ENCODE measurements at places on chromosomes 5 and 9.

DNA sequence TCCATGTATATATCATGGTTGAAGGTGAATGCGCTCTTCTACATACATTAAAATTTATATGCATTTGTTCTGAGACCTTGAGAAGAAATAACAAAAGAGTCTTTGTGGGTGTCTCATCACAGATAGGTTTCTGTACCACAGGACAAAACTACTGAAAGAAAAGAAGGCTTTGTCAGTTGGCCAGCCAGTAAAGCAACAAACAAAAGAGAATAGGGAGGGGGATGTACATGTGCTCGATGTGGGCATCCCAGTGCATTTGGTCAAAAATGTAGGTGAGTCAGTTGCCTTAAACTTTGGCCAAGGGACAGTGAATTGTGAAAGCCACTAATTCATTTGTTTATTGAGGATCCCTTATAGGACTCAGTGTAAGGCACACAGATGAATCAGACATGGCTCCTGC, 13.3 kb downstream of the RBM18 start:
- DNase-seq = no peak

DNA sequence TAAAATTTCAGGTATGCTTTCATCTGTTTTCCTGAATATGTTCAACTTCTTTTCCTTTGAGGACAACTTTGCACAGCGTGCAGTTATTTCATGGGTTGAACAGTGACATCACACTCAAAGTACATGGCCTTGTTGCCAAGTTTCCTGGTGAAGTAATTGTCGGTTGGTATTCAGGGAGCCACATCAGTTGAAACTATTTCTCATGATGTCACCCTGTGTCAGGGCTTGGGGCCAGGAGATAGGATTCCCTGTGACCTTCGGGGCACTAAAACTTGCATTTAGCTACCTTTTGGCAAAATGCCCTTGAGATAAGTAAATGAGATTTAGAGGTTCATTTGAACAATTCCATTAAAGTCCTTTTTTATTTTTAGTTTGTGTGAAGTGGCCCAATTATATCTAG, 383.9 kb downstream of the SH3GL2 start:
- DNase-seq = no peak

GRCh38 chr5:32110111-32110696, 63.9 kb downstream of the GOLPH3 start:
- no peak for DNase-seq

DNA sequence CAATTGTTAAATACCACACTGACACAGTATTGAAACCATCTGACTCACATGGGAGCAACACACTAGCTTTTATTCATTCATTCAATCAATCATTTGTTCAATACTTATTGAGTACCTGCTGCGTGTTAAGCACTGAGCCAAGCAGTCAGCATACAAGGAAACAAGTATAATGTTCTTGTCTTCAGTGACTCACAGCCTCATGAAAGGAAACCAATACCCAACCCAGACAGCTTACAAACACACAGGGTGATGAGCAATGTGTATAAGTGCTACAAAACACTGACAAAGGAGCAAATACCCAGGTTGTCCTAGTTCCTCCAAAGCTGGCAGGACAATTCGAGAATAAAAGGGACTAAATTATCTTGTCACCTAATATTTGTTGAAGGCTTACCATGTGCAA, 67.6 kb upstream of the RASEF start:
- no peak for DNase-seq

- no peak for DNase-seq
These were observed 3.9 kb upstream of the NKD2 start for GRCh38 chr5:1004461-1005248.

GRCh38 chr9:118100529-118101419, 396.6 kb downstream of the TLR4 start:
- DNase-seq = no peak

DNA sequence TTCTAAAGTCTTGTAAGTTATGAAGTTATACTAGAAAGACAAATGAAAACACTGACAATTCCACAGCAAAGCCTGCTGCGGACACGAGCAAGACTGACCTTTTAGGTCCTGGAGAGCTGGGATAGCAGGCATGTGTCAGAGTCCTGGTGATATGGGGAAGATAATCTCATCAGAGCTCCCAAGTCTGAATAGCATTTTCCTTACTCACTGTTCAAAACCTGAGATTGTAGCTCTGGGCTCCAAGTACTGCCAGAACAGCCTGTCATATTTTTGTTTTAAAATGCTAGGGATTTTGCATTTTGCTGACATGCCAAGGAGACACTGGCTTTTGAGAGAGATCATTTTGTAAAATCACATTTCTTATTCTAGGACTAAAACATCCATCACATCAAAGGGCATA, 90.1 kb downstream of the DRD1 start:
- DNase-seq = no peak

DNA sequence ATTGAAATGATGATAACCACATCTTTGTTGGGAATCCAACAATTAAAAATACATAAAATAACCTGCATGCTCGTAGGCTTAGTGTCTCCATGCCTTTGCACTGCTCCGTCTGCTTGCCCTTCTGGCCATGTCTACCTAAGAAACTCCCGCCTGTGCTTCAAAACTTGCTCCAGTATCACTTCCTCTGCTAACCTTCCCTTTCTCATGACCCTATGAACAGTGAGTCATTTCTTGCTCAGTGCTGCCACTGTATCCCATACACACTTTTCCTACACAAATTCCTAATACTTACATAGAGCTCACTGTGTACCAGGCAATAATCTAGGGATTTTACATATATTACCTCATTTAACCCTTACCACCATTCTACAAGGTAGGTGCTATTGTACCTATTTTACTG, 33.5 kb downstream of the TMEM245 start:
- no peak for DNase-seq

DNA sequence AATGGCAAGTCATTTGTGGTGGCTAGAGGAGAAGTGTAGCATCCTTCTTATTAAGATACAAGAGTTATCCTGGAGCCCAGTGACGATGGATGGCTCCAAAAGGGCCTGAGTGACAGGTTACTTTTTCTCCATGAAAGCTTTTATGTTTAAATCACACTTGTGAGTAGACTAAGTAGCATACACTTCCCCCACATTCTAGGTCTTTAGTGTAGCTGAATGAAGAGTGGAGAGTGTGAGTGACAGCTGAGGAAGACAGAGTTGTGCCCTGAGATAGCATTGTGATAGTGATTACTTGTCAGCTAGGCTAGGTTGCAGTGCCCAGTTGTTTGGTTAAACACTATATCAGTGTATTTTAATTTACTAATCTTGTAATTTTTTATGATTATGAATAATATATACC, 337.8 kb downstream of the TENT4A start:
- no peak for DNase-seq

- no peak for DNase-seq
These were observed 15.5 kb downstream of the TRIM7 start for GRCh38 chr5:181189363-181189961.

GRCh38 chr9:73011181-73011750, 58.4 kb upstream of the ALDH1A1 start:
- DNase-seq = no peak

DNA sequence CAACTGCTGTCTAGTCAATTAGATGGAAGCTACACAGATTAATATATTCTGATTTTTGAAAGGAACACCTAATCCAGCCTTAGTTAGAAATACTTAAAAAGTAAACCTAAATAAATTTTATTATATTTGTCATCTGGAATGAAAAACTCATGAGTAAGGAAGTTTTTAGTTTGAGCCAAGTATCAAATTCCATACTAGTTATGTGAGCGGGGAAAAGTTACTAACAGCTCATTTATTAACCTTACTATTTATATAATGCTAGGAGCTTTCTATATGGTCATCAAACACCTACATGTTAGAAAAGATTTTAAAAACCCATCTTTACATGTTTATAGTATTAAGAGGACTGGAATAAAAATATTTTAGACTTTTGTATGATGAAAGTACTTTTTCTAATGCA, 41.6 kb upstream of the POU5F2 start:
- no peak for DNase-seq

DNA sequence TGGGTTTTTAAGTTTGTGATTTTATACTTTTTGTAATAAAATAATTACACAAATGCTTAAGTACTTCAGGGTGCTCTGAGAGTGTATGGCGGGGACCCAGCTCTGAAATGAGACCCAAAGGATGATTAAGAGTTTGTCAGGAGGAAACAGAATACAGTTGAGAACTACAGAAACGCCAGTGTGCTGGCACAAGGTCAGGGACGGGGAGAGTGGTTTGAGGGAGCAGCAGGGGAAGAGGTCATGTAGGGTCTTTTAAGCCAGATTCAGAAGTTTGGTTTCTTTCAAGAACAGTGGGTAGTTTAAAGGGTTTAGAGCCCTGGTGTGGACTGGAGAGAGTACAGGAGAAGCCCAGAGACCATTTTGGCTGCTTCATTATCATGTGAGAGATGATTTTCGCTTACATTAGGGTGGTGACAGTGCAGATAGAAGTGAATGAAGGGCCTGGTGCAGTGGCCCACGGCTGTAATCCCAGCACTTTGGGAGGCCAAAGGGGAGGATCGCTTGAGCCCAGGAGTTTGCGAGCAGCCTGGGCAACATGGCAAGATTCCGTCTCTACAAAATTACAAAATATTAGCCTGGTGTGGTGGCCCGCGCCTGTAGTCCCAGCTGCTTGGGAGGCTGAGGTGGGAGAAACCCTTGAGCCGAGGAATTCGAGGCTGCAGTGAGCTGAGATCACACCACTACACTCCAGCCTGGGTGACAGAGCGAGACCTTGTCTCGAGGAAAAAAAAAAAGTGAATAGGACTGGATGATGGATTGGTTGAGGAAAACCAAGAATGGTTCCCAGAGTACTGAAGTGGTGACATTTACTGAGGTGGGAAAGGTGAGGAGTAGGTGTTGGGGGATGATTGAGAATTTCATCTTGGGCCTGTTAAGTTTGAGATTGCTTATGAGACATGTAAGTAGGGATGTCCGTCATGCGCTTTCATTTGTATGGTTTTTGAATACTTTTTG, 1.4 kb upstream of the ETF1 start:
- DNase-seq = no peak

GRCh38 chr9:84478996-84479395, 138.4 kb upstream of the SLC28A3 start:
- DNase-seq = no peak

GRCh38 chr5:158543539-158544387, 556.0 kb downstream of the EBF1 start:
- no peak for DNase-seq

GRCh38 chr9:134778841-134779411, 101.7 kb upstream of the FCN2 start:
- DNase-seq = no peak

DNA sequence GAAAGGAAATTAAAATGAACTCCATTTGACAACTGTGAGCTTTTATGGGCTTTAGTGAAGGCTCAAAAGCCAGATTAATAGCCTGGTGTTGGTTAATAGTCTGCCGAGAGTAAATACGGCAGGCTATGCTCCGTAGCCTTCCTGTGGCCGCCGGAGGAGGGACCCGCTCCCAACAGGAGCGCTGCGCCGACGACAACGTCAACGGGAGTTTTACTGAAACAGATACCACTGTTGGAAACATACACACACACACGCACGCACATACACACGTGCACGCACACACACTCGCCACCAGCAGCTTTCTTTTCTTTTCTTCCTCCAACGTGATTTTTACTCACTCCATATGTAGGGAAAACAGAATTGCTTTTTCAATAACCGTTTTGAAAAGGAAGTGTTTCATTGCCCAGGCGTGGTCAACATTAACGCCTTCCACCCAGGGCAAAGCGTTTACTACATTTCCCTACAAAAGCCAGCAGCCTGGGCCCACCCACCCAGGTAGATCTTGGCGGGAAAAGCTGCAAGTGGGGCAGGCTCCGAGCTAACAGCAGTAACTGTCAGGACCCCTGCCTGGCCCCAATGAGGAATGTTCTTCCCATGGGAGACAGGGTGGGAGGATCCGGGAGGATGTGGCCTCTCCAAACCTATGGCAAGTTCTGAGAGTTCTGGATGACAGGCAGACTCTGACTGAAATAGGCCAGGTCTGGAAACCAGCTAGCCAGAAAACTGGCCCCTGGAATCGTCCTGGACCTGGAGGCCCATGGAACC, 72.3 kb downstream of the PAX5 start:
- no peak for DNase-seq

DNA sequence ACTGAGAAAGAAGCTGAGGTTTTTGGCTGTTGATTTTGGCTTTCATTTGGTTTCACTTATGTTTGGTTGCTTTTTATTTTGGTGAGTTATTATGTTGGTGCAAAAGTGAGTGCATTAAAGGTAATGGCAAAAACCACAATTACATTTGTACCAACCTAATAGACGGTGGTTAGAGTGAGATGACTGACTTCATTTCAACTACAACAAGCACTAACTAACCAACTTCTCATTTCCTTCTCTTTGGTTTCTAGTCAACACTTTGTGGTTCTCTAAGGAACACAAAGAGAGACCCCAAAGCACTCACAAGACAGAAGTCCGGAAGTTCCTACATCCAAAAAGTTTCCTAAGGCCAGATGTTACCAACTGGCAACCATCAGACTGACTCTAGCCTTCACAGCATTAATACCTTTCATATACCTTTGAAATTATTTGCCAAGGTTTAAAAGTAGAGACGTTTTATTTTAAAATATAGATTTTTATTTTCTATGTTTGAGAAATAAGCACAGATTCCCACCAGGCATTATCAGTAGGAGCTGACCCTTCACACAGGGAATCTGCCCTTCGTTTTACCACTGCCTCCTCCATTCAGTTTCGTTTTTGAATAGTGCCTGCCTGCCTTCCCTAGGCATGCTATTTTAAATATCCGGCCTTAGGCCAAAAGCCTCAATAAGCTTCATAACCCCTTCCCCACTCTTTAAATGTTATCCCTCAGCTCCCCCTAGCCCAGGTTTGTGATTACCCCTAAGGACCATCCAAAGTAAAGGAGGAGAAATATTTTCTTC, 301.1 kb upstream of the PTGER4 start:
- DNase-seq = no peak

- no peak for DNase-seq
These were observed 6.0 kb downstream of the OLFML2A start for GRCh38 chr9:124782661-124783574.

DNA sequence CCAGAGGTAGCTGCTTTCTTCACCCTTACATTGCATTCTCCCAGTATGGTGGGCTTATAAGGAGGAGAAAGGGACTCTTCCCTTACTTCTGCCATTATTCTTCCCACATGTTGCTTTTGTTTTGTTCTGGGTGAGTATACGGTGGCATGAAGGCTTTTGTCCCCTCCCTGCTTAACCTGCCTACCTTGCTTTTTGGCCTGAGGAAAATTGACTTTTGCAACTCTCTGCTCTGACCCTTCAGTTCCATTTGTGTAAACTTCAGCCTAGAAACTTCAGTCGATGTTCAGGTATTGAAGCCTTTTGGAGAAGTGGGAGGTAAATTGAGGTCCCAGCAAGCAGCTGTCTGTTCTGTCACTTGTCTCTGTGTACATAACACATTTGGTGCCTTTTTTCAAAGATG, 110.2 kb downstream of the PCSK1 start:
- no peak for DNase-seq

- DNase-seq = no peak
These were observed 162.5 kb downstream of the PAX5 start for GRCh38 chr9:36871606-36872005.

GRCh38 chr5:81163651-81164050, 69.5 kb upstream of the CKMT2 start:
- no peak for DNase-seq

DNA sequence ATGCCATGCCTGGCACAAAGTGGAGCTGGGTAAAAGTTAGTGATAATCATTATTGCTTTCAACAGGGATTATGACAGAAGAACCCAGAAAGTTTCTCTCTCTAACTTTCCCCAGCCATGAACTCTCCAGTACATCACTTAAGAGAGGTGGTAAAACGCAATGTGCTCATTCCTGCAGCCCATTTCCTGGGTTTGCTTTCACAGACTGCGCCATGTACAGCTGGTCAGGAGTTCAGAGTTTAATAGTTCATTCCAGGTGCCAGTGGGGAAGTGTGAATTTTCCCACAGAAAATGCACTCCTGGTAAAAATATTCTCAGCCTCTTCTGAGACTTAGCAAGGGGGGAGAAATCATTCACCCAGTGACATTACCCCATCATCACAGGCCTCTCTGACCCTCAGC, 35.5 kb downstream of the ADAM19 start:
- no peak for DNase-seq
